Fibroblast of skin of right quadriceps (primary cell): ENCODE measurements at places on chromosomes 13 and 19.

GRCh38 chr13:37094840-37095239 is 10.6 kb downstream of the CSNK1A1L start:
- DNase-seq = no peak

- DNase-seq = no peak
Observed at GRCh38 chr19:29936409-29936808, 5.6 kb upstream of the URI1 start.

DNA sequence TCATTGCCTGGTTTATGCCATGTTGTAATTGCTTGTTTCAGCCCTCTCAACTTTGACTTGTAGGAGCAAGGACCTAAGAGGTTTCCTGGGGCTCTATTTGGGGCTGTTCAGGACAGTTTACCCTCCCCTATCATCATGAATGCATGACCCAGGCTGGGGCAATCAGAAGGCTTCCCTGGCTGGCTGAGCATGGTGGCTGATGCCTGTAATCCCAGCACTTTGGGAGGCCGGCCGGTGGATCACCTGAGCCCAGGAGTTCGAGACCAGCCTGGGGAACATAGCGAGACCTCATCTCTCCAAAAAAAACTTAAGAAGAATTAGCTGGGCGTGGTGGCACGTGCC is 6.1 kb upstream of the LSM4 start:
- no peak for DNase-seq

DNA sequence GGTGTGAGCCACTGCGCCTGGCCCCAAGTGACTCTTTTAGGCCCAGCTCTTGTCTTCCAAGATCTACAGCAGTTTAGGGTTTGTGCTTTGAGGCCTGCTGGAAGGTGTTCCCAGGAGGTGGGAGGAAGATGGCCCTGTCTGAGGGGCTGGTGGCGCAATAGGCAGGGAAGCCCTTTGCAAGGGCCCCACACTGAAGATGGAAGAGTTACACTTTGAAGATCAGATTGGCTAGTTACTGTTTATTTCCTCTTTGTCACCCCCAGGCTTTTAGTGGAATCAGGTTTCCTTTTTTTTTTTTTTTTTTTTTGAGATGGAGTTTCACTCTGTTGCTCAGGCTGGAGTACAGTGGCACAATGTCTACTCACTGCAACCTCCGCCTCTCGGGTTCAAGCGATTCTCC is 1.9 kb upstream of the RABAC1 start:
- DNase-seq = no peak

- DNase-seq = no peak
Observed at GRCh38 chr19:47641891-47642485, 33.1 kb downstream of the BICRA start.

DNA sequence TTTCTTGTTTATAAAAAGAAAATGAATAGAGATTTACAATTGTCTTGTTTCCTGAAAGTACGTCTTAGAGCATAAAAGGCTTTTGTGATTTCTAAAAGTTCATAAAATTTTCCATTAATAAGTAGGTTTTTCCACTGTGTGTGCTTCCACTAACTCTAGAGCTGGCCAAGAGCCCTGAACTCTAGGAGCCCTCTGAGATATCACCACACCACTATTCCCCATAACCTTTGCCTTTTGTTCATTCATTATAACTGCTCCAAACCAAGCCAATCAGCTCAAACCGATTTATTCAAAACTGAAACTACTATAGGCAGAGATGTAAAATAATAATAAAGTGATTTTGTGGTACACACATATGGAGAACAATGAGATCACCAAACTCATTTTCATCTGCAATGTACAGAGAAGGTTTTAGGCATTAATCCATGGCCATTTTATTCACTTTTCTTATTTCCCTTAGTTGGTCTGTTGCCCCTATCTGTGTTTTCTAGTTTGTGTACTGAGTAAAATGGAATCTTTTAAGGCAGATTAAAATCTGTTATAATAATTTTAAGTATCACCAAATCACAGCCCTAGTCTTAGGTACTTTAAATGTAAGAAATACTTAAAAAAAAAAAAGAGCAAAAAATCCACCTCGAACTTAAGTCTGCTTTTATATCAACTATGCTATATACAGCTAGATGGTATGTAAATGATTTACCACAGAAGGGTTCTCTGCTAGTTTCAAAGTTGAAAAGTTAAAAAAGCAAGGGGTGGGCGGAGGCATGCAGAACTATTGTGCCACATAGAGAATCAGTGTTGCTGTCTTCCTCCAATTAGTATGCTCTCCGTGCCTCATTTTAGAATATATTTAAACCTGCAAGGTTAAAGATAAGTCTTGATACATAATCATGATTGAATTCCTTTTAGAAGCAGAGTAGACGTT is 311.3 kb downstream of the KLF12 start:
- DNase-seq = no peak

DNA sequence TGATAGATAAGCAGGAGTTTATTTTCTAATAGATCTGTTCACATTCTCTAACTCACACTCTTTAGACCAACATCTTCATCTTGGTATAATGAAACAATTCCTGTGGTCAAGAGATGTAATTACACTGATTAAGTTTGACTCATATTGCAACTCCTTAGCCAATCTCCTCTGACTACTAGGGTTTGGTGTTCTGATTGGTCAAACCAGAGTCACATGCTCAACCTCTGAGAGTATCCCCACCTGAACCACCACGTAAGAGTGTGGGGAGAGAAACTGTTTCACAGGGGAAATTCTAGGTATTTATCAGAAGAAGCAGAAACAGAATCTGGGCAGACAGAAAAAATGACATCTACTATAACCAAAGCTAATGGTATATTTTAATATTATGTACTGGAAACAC is 42.4 kb downstream of the UQCRFS1 start:
- DNase-seq = no peak

GRCh38 chr19:38506723-38507550 is 73.4 kb downstream of the RYR1 start:
- DNase-seq = peak; percentile 62

GRCh38 chr19:43631491-43631890 is 8.2 kb downstream of the CADM4 start:
- no peak for DNase-seq

DNA sequence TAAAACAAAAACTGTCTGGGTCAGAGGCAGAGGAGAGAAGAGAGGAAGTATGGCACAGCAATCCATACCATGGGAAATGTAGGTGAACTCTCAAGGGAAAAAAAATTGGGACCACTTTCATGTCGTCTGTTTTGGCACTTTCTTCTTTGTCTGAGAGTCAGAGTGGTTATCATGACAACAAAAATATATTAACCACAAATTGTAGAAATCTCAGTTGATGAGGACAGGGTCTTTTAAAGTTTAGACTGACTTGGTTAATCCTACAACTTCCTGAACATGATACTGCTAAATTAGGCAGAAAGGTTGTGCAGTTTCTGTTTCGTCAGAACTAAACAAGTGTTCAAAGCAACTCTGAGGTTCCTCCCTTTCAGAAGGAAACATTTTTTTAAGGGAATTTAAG is 15.2 kb downstream of the KLF5 start:
- no peak for DNase-seq
